ENCODE measurements at places on chromosomes 4 and X. TPM values are rescaled to one million over a fixed set of nuclear protein-coding genes. Genes with fewer than 3 reads are reported as not detected.

FGD1 gene
- 9.5 TPM for total RNA-seq

TAF7L gene
- total RNA-seq, result 0.76 TPM

PASD1 gene
- not detected for total RNA-seq

STX18 gene
- 20.3 TPM for total RNA-seq

MAP3K15 gene
- not detected for total RNA-seq

DNA sequence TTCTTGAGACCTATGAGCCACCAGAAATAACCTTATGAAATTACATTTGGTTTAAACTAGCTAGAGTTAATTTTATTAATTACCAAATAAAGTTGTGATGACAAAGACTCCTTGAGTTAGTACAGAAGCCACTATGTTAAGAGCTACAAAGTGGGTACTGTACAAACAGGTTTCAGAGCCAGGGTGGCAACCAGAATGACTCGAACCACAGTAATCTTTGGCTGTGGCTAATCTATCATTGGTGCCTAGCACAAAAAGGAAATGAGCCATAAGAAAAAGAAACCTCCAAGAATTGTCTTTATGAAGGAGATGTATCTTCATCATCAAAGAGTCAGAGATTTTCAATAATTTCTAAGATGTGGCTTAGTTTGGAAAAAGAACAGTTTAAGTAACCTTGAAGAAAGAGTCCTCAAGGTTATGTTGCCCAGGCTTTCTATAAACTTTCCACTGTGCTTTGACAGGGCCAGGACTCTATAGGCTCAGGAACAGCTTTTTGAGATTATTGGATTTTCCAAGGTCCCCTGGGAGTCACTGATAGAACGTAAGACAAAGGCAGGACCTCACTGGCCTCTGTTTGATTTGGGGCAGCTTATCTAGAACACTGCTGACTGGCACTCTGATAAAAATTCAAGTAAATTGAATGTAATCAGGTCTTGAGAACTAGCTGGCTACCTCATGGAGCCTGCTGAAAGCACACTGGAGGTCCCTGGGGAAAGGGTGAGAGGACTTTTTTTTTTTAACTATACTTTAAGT lies 777.7 kb downstream of the STIM2 start:
- no peak for DNase-seq

GRCh38 chr4:156865451-156865850 lies 106.1 kb downstream of the PDGFC start:
- no peak for DNase-seq

DNA sequence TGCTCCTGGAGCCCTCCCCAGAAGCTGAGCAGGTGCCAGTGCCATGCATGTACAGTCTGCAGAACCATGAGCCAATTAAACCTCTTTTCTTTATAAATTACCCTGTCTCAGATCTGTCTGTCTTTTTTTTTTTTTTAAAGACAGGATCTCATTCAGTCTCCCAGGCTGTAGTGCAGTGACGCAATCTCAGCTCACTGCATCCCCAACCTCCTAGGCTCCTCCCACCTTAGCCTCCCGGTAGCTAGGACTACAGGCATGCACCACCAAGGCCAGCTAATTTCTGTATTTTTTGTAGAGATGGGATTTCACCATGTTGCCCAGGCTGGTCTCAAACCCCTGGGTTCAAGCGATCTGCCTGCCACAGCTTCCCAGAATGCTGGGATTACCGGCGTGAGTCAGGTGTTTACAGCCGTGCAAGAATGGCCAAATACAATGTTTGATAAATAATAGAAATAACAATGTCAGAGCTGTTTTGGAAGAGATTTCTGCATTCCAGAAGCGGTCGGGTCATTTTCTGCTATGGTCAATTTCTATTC lies 68.8 kb downstream of the SLC2A9 start:
- DNase-seq, result no peak

DNA sequence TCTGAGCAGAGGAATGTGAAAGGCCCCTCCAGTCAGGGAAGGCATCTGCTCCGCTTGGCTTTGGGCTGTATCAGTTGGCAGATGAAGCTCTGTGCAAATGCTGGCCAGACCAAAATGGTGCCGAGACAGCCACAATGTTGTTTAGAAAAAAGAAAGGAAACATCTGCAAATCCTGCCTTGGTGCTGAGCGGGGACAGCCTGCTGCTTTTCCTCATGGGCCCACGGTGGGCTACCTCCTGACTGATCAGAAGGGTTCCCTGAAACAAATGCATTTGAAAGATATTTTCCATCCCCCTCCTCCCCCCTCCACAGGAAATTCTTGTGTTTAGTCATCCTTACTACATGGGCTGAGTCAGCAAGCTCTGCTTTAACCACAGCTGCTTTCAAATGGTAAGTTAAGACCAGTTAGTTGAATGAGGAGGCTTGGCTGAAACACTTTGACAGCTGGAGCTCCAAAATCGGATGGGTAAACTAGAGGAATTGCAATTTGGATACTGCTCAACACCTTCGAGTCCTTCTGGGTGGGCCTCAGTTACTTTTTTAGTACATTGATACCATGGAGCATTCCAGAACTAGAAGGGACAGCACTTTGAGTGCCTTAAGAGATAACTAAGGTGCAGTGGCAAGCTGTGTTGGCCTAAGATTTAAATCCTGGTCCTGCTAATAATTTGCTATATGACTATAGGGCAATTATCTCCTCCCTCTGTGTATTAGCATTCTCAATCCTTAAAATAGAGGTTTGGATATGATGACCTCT lies 36.0 kb downstream of the PLAC1 start:
- no peak for DNase-seq

GRCh38 chr4:71604785-71605184 lies 179.1 kb downstream of the GC start:
- DNase-seq, result no peak

DNA sequence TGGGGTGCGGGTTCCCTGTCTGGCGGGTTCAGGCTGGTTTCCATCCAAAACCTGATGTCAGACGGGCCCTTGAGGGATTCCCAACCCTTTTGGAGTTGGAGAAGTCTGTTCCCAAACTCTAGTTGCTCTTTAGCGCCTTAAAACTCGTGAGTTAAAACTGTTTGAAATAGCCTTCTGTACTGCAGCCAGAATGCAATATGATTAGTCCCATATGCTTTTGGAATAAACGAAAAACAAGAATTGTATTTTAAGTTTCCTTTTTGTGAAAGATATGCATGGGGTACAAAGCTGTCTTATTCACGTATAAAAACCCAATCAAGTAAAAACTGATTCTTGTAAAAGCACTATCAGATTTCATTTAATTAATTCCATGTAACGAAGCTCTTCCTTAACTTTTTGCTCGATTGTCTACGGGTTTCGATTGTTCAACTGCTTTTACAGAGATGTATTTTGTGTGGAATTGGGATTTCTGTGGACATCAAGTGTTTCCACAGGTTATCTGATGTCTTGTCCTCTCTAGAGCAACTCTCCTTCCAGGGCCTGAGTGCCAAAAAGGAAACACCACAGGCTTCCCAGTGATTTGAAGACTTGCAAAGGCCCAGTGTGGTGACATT lies 49.5 kb downstream of the CLDN34 start:
- no peak for DNase-seq

TLL1 gene
- 6.4 TPM for total RNA-seq

CFAP47 gene
- total RNA-seq, result not detected

NKX6-1 gene
- not detected for total RNA-seq

- DNase-seq, result no peak
Observed at GRCh38 chr4:100984901-100985300, 362.4 kb downstream of the PPP3CA start.

- no peak for DNase-seq
Observed at GRCh38 chr4:10045481-10045880, 24.2 kb upstream of the SLC2A9 start.

GRCh38 chrX:150790021-150790420 lies 96.8 kb downstream of the MTMR1 start:
- no peak for DNase-seq
